ENCODE measurements at places on chromosomes 1 and 21. TPM values are rescaled to one million over a fixed set of nuclear protein-coding genes. Genes with fewer than 3 reads are reported as not detected.

The WNT2B gene
- 2.0 TPM for total RNA-seq

The NPR1 gene
- 6.9 TPM for total RNA-seq

The TSACC gene
- not detected for total RNA-seq

The MAPKAPK2 gene
- total RNA-seq, result 31.4 TPM

The GBP4 gene
- 1.3 TPM for total RNA-seq

The CD48 gene
- total RNA-seq, result 0.43 TPM

GRCh38 chr1:1066403-1067283 lies 7.5 kb downstream of the RNF223 start:
- H3K4me3 ChIP-seq, result no peak overlapping the region
- no peaks in the 10 kb centered on the region for H3K36me3 ChIP-seq

DNA sequence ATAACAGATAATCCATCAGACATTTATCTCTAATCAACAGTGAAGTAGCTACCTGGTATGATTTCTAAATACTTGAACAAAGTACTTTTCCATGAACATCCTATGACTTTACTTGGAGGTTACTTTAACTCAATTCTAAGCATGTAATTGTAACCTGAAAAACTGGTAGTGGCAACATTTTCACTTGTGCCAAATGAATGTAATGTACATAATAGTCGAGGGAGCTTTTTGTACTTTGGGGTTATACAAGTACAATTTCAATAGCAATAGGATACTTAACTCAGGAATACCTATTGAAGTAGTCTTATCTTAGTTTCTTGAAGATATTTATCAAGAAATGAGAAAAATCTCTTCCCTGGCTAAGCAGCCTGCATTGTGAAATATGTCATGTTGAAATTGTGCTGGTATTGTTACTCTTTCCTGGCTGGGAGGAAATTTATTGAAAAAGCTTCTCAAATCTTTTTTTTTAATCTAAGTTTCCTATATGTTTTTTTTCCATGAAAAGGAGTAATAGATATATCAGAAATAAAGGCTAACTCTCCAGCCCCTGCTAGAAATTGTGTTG lies 33.7 kb upstream of the CACYBP start:
- H3K4me3 ChIP-seq, result no peak overlapping the region
- no peaks in the 10 kb centered on the region for H3K36me3 ChIP-seq
- no peaks in the 10 kb centered on the region for H3K27me3 ChIP-seq
- DNase-seq, result no peak
- peak overlapping the region; percentile 55 for H3K27ac ChIP-seq

- H3K36me3 ChIP-seq, result no peaks in the 10 kb centered on the region
- H3K4me3 ChIP-seq, result no peak overlapping the region
- peaks cover 29% of the 10 kb centered on the region for H3K4me1 ChIP-seq
- H3K27ac ChIP-seq, result peak overlapping the region; percentile 78
- DNase-seq, result no peak
Measured at GRCh38 chr1:209802117-209802779, 3.7 kb downstream of the IRF6 start.

GRCh38 chr1:80445033-80445432 lies 1355.7 kb upstream of the ADGRL2 start:
- no peak for DNase-seq
- H3K4me1 ChIP-seq, result no peaks in the 10 kb centered on the region
- H3K27me3 ChIP-seq, result no peaks in the 10 kb centered on the region
- no peak overlapping the region for H3K4me3 ChIP-seq
- no peak overlapping the region for H3K27ac ChIP-seq

- no peak overlapping the region for H3K27ac ChIP-seq
- DNase-seq, result no peak
- no peaks in the 10 kb centered on the region for H3K36me3 ChIP-seq
- no peak overlapping the region for H3K4me3 ChIP-seq
- H3K4me1 ChIP-seq, result no peaks in the 10 kb centered on the region
Measured at GRCh38 chr1:108209456-108210108, 9.4 kb upstream of the SLC25A24 start.

- DNase-seq, result no peak
- H3K27ac ChIP-seq, result no peak overlapping the region
- H3K4me3 ChIP-seq, result no peak overlapping the region
Measured at GRCh38 chr1:94100785-94101612, 19.9 kb downstream of the ABCA4 start.

DNA sequence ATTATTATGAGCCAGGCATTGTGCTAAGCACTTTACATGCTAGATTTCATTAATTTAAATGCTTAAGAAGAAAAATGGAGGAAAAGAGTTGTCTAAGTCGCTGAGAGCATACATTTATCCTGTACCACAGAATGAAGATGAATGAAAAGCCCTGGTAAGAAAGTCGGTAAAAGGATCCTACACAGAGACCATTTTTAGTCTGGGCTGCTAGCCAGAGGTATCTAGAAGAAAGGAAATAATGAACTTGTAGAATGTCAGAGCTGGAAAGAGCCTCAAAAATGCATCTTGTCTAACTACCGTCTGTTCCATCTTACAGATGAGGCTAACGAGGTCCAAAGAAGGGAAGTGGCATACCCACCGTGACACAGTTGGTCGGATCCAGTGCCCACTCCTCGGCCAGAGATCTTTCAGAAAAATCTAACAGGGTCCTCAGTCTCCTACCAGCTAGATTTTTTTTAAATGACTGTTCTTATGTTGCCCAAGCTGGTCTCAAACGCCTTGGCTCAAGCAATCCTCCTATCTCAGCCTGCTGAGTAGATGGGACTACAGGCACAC lies 12.2 kb upstream of the TNR start:
- no peaks in the 10 kb centered on the region for H3K4me1 ChIP-seq

DNA sequence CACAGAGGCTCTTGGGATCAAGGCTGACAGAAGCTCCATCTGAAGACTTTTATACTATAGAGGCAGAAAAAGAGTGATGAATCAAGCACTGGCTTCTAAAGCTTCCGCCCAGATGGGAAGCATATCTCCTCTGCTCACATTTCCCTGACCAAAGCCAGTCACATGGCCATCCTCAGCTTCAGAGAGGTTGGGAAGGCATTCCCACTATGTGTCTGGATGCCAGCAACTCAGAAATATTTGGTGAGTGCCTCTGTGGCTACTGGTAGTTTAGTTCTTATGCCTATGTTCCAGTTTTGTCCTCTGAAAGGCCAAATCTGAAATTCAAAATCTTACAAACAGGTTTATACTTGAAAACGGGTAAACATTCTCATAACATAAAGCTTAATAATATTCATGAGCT lies 9.9 kb upstream of the DISC1 start:
- no peak overlapping the region for H3K27ac ChIP-seq
- no peaks in the 10 kb centered on the region for H3K27me3 ChIP-seq
- no peaks in the 10 kb centered on the region for H3K36me3 ChIP-seq
- no peak for DNase-seq

DNA sequence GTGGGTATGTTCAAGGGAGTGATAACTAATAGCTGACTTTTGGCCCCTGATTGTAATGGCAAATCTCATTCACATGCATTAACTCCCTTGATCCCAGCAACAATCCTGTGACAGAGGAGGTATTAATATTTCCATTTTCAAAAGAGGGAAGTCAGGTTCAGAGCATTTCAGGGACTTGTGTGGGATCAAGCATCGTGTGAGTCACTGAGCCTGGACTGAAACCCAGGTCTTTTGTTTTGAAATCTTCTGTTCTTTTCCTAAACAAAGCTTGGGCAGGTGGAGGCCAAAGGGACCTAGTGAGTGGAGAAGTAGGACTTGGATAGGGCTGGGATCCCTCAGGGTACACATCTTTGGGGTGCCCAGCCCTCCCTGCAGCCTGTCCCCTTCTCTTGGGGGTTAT lies 37.9 kb downstream of the ETNK2 start:
- DNase-seq, result no peak
- H3K27me3 ChIP-seq, result no peaks in the 10 kb centered on the region

- no peaks in the 10 kb centered on the region for H3K36me3 ChIP-seq
- no peak for DNase-seq
- H3K27me3 ChIP-seq, result no peaks in the 10 kb centered on the region
- H3K4me1 ChIP-seq, result peaks cover 23% of the 10 kb centered on the region
- no peak overlapping the region for H3K4me3 ChIP-seq
Measured at GRCh38 chr1:233675893-233676292, 62.0 kb downstream of the KCNK1 start.

GRCh38 chr1:45608175-45609156 lies 15.4 kb downstream of the CCDC17 start:
- peaks cover 12% of the 10 kb centered on the region for H3K36me3 ChIP-seq
- H3K4me1 ChIP-seq, result no peaks in the 10 kb centered on the region
- DNase-seq, result no peak
- no peak overlapping the region for H3K27ac ChIP-seq
- H3K27me3 ChIP-seq, result no peaks in the 10 kb centered on the region

GRCh38 chr1:76868916-76869315 lies 1.6 kb downstream of the ST6GALNAC5 start:
- H3K27ac ChIP-seq, result no peak overlapping the region
- no peaks in the 10 kb centered on the region for H3K4me1 ChIP-seq
- peak overlapping the region; percentile 41 for H3K4me3 ChIP-seq
- H3K36me3 ChIP-seq, result no peaks in the 10 kb centered on the region

GRCh38 chr1:166297993-166298392 lies 131.2 kb upstream of the FAM78B start:
- no peak for DNase-seq
- H3K27me3 ChIP-seq, result no peaks in the 10 kb centered on the region
- no peak overlapping the region for H3K27ac ChIP-seq
- H3K36me3 ChIP-seq, result no peaks in the 10 kb centered on the region

GRCh38 chr21:46194374-46195334 lies 10.4 kb upstream of the SPATC1L start:
- DNase-seq, result no peak
- no peaks in the 10 kb centered on the region for H3K27me3 ChIP-seq
- no peak overlapping the region for H3K4me3 ChIP-seq
- peaks cover 32% of the 10 kb centered on the region for H3K36me3 ChIP-seq
- H3K27ac ChIP-seq, result no peak overlapping the region
- H3K4me1 ChIP-seq, result no peaks in the 10 kb centered on the region

- H3K4me1 ChIP-seq, result peaks cover 27% of the 10 kb centered on the region
- H3K4me3 ChIP-seq, result peak overlapping the region; percentile 60
- DNase-seq, result peak; percentile 78
- H3K36me3 ChIP-seq, result no peaks in the 10 kb centered on the region
- H3K27me3 ChIP-seq, result no peaks in the 10 kb centered on the region
- H3K27ac ChIP-seq, result peak overlapping the region; percentile 83
Measured at GRCh38 chr1:31937300-31938183, 626 bp downstream of the PTP4A2 start.

- no peaks in the 10 kb centered on the region for H3K4me1 ChIP-seq
- H3K4me3 ChIP-seq, result no peak overlapping the region
- H3K36me3 ChIP-seq, result no peaks in the 10 kb centered on the region
- DNase-seq, result no peak
- no peaks in the 10 kb centered on the region for H3K27me3 ChIP-seq
Measured at GRCh38 chr1:14318830-14319229, 279.7 kb upstream of the KAZN start.

- H3K36me3 ChIP-seq, result no peaks in the 10 kb centered on the region
- H3K27me3 ChIP-seq, result no peaks in the 10 kb centered on the region
Measured at GRCh38 chr1:197195100-197195499, 48.6 kb upstream of the ASPM start.
